Peyer's patch (tissue), 4 donors: ENCODE measurements at places on chromosomes 1 and 21. TPM values are rescaled to one million over a fixed set of nuclear protein-coding genes. Genes with fewer than 3 reads are reported as not detected.

CCDC30 gene
- total RNA-seq = 29.4 TPM

DNA sequence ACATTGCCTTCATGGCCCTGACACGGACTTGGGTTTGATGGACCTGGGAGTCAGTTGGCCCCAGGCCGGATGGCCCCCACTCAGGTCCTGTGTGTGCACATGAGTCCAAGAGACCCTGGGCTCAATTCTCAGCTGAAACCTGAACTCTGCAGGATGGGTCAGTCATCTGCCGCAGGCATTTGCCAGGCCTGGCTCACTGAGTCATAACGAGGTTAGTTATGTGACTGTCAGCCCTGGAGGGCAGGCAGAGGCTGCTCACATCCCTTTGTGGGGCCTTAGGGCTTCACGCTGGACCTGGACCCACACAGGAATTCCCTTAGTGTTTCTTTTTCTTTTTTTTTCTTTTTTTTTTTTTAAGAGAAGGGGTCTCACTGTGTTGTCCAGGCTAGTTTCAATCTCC, 46.5 kb downstream of the PSMG1 start:
- no peak for DNase-seq

GRCh38 chr1:201686714-201687455, 142.1 kb upstream of the IPO9 start:
- peak; percentile 50 for DNase-seq

DNA sequence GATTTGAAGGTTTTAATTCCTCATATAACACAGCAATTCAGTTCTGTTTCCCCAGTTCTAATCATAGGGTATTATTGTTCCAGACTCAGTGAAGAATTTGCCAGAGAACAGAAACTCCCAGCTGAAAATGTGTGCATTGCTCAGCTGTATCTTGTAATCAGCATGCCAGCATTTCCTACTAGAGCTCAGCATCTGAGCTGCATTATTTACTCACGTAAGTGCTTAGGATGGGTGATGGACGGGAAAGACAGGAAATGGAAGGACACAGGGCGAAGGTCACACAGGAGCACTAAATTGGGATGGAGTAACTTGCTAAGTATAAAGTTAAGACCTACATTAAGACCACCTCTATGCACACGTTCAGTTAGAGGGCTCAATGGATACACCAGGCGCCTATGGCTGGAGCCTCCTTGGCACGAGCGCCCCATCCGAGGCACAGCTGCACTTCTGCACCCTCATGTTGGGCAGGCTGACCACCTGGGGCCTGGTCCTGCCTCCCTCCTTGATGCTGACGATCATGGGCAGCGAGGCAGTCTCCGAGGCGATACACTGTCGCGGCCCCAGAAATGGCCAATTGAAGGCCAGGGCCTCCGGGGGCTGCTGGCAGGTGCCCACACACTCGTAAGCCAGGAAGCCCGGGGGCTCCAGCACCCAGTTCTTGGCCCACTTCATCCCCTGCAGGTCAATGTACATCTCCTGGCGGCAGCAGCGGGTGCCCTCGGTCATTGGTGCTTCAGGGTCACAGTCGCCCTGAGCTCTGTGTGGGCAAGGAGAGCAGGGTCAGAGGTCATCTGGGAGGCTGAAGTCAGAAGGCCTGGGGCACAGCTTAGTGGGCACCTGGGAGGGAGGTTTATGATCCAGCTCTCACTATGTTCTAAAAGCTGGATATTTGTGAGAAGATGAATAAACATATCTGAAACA, 3.7 kb downstream of the LEFTY2 start:
- no peak for DNase-seq

- DNase-seq = no peak
Measured at GRCh38 chr1:107896936-107897335, 68.0 kb downstream of the VAV3 start.

DNA sequence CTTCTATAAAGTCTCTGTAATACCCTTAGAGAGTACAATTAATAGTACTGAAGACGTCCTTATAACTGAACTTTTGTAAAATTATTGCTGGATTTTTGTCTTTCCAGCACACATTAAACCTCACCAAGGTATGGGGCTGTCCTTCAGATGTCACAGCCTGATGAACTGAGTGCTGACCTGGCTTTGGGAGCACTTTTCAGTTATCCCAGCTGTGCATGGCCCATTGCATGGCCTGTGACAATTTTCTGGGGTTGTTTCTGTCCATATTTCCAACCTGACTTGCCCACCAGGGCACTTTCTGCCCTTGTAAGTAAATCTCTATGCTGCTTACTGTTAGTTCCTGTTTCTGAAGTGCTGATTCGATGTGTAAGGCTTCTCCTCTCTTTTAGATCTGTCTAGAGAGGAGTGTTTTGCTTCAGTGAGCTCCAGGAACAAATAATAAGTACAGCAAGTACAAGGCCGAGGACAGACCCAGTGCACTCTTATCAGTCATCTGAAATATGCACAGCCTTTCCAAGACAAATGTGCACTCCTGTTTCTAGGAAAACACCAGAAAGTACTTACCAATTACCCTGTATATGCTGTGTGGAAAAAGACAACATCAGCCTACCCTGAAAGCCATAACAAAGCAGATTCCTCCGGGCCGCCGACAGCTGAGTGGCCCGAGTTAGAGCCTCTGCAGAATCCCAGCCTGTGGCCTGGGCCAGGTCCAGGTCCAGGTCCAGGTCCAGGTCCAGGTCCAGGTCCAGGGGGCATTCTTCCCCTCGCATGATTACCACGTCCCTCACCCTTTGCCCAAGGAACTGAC, 121.7 kb downstream of the DHRS3 start:
- DNase-seq = no peak

- no peak for DNase-seq
Measured at GRCh38 chr1:189697113-189697512, 780.6 kb downstream of the BRINP3 start.

DNA sequence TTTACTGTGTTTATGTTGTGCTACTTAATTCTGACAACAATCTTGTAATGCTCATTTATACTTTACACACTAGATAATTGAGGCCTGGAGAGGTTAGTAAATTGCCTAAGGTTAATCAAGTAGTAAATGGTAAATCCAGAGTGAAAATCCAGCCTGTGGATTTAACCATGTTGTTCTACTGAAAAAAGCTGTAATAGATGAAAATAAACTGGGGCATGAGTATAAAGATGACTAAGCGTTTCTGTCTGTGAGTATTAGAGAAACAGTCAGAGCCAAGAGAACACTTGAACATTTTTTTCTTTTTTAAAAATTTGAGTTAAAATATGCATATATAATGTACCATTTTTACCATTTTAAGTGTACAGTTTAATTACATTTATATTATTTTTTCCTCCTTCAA, 47.9 kb upstream of the LEPR start:
- DNase-seq = no peak

GRCh38 chr1:17639703-17640340, 100.3 kb downstream of the ARHGEF10L start:
- DNase-seq = no peak

GRCh38 chr1:234978397-234979295, 150.0 kb downstream of the TOMM20 start:
- peak; percentile 86 for DNase-seq

GRCh38 chr1:38120552-38121230, 74.1 kb upstream of the POU3F1 start:
- DNase-seq = no peak
